ENCODE measurements at places on chromosomes 4 and X.

DNA sequence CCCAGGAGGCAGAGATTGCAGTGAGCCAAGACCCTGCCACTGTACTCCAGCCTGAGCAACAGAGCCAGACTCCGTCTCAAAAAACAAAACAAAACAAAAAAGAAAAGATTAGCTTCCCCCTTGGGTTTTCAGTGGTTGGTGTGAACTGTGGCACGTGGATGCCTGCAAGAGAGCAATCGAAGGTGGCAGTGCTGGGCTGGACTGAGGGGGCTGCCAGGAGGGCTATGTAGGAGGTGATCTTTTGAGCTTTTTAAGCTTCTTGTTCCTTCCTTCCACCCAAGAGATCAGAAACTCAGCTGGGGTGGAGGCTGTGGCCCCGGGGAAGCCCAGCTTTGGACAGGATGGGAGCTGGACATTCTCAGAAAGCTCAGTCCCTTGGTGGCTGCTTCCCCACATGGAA is 49.6 kb downstream of the PRPS1 start:
- H3K4me3 ChIP-seq, result no peak overlapping the region
- H3K36me3 ChIP-seq, result no peaks in the 10 kb centered on the region
- peaks cover 35% of the 10 kb centered on the region for H3K27me3 ChIP-seq
- H3K27ac ChIP-seq, result peak overlapping the region; percentile 88
- peak; percentile 28 for DNase-seq
- peaks cover 25% of the 10 kb centered on the region for H3K4me1 ChIP-seq

GRCh38 chr4:74742185-74742584 is 52.1 kb downstream of the BTC start:
- no peak overlapping the region for H3K27ac ChIP-seq
- H3K36me3 ChIP-seq, result no peaks in the 10 kb centered on the region
- H3K4me1 ChIP-seq, result no peaks in the 10 kb centered on the region

GRCh38 chrX:138914767-138915166 is 203.2 kb upstream of the FGF13 start:
- H3K27ac ChIP-seq, result no peak overlapping the region
- no peak overlapping the region for H3K4me3 ChIP-seq
- H3K36me3 ChIP-seq, result no peaks in the 10 kb centered on the region
- H3K27me3 ChIP-seq, result no peaks in the 10 kb centered on the region
- no peak for DNase-seq
- H3K4me1 ChIP-seq, result no peaks in the 10 kb centered on the region

GRCh38 chr4:184588893-184589292 is 60.4 kb downstream of the CASP3 start:
- no peak overlapping the region for H3K4me3 ChIP-seq
- H3K4me1 ChIP-seq, result no peaks in the 10 kb centered on the region
- no peak overlapping the region for H3K27ac ChIP-seq
- DNase-seq, result no peak
- no peaks in the 10 kb centered on the region for H3K36me3 ChIP-seq

DNA sequence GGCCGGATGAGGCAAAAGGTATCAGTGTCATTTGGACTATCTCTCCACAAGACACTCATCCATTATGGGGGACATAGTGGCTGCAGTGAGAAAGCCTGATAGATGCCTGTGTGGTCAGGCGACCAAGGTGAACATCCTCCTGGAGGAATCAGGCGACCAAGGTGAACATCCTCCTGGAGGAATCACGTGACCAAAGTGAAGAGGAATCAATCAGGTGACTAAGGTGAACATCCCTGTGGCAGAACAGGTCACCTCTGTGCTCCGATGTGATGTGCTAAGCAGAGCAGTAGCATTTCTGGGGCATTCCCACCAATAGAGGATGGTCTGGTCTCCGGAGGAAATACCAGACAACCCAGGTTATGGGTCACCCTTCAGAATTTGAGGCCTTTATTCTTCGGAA is 44.0 kb downstream of the RNF212 start:
- no peaks in the 10 kb centered on the region for H3K36me3 ChIP-seq
- no peak for DNase-seq
- H3K4me1 ChIP-seq, result peaks cover 2% of the 10 kb centered on the region
- H3K27me3 ChIP-seq, result peaks cover 33% of the 10 kb centered on the region
- no peak overlapping the region for H3K27ac ChIP-seq
- no peak overlapping the region for H3K4me3 ChIP-seq

Measured in mesenchymal stem cell (in vitro differentiated cells and primary cell).